ENCODE measurements at places on chromosomes 11 and 22. TPM values are rescaled to one million over a fixed set of nuclear protein-coding genes. Genes with fewer than 3 reads are reported as not detected.

GRCh38 chr11:83601914-83602527, 315.9 kb upstream of the CCDC90B start:
- H3K4me3 ChIP-seq: no peak overlapping the region
- no peaks in the 10 kb centered on the region for H3K36me3 ChIP-seq
- DNase-seq: no peak
- peaks cover 7% of the 10 kb centered on the region for H3K4me1 ChIP-seq
- no peaks in the 10 kb centered on the region for H3K27me3 ChIP-seq

- no peak overlapping the region for H3K4me3 ChIP-seq
- H3K4me1 ChIP-seq: no peaks in the 10 kb centered on the region
- no peaks in the 10 kb centered on the region for H3K27me3 ChIP-seq
- H3K27ac ChIP-seq: no peak overlapping the region
- no peak for DNase-seq
These were observed 452.7 kb upstream of the CNTN5 start for GRCh38 chr11:98568013-98568412.

- no peaks in the 10 kb centered on the region for H3K27me3 ChIP-seq
- H3K27ac ChIP-seq: no peak overlapping the region
- H3K4me3 ChIP-seq: no peak overlapping the region
These were observed 63.5 kb upstream of the PHOX2A start for GRCh38 chr11:72307439-72307838.

DNA sequence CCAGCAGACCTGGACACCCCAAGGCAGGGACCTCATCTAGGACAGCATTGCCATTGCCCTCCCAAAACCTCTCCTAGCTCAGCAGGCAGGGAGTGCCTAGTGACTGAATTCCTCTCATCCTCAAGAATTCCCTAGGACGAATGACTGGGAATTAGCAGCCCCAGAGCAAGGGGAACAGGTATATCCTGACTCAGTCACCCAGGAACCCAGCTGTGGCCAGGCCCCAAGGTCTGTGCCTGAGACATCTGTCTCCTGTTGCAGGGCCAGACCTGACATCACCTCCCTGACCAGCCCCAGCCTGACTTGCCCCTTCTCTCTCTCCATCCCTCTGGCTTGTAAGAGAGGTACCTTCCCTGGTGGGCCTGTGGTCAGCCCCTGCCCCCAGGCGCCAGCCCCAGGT, 39.0 kb upstream of the SUSD2 start:
- H3K27me3 ChIP-seq: no peaks in the 10 kb centered on the region
- H3K36me3 ChIP-seq: peaks cover 25% of the 10 kb centered on the region
- peaks cover 34% of the 10 kb centered on the region for H3K4me1 ChIP-seq
- H3K4me3 ChIP-seq: no peak overlapping the region

DNA sequence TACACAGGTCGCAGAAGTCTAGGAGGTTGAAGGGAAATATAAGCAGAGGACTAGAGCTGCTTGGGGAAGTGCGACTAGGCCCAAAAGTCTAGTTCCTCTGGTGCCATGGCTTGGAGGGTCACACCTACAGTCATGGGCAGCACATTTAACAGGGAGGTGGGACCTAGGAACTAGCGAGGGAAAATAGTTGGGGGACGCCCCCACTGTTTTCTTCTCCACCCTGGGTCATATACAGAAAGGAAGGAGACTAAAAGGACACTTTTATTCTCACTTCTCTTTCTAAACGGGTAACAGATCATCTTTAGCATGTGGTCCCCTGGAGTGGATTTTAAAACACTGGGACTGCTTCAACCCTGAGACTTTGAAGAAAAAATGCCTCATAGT, 16.6 kb downstream of the APIP start:
- no peak for DNase-seq
- H3K4me3 ChIP-seq: no peak overlapping the region
- no peaks in the 10 kb centered on the region for H3K27me3 ChIP-seq
- no peak overlapping the region for H3K27ac ChIP-seq
- H3K4me1 ChIP-seq: no peaks in the 10 kb centered on the region

The MRGPRF gene
- total RNA-seq: 7.0 TPM

Measured in suprapubic skin (tissue), 4 donors.